ENCODE measurements at places on chromosomes 1 and 21.

GRCh38 chr1:177383715-177384114 lies 213.0 kb downstream of the BRINP2 start:
- no peak for DNase-seq

- no peak for DNase-seq
These were observed 84.5 kb upstream of the ADGRL4 start for GRCh38 chr1:79090985-79091384.

GRCh38 chr1:78716186-78716585 lies 66.6 kb downstream of the IFI44 start:
- no peak for DNase-seq

DNA sequence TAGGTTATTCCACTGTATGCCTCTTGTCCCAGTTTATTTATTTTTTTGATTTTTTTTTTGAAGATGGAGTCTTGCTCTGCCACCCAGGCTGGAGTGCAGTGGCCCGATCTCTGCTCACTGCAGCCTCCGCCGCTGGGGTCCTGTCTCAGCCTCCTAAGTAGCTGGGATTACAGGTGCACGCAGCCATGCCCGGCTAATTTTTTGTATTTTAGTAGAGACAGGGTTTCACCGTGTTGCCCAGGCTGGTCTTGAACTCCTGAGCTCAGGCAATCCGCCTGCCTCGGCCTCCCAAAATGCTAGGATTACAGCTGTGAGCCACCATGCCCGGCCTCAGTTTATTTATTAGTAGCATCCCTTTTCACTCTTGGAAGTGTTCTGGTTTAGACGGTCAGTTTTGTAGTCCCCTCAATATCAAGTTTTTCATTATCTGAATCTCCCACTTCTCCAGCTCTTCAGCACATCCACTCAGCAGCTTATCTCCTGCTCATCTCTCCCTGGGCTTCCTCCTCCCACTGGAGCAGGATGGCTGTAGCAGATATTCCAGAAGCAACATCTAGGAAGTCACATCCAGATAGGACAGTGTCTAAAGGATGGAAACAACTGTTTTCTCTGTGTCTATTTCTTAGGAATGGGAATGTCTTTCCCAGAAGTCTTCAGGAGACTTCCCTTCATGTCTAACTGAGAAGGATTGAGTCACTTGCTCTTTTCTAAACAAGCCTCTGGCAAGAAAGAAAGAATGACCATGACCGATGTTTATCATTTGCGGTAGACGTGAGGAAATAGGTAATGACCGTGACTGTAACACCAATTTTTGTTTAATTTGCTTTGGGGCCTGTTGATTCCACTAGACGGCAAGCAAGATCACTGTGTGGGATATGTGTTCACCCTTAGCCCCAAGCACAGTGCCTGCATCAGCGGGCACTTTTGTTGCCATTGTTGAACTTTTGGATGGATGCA lies 14.4 kb downstream of the CCDC190 start:
- DNase-seq = no peak

GRCh38 chr1:160548960-160549664 lies 26.1 kb upstream of the SLAMF6 start:
- DNase-seq = no peak

- peak; percentile 73 for DNase-seq
These were observed 47.1 kb downstream of the MYSM1 start for GRCh38 chr1:58652651-58653184.

GRCh38 chr21:41873426-41873825 lies 5.7 kb downstream of the PRDM15 start:
- DNase-seq = no peak

DNA sequence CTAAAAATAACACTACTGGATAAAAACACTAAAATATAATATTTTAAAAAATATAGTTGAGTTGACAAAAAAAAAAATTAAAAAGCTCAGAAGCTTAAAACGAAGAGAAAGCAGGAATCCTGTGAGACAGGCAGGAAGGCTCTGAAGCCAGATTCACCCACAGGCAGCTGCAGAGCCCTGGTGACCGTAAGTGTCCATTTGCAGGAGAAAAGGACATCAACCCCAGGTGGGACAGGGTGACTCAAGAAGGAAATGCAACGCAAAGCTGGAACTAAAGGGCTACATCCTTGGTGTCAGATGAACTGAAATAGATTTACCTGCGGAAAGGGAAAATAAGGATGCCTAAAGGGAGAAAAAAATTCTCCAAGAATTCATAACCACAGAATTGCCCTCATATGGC lies 46.8 kb downstream of the USP24 start:
- DNase-seq = no peak

- no peak for DNase-seq
These were observed 31.1 kb downstream of the KCNN3 start for GRCh38 chr1:154838988-154839387.

- peak; percentile 41 for DNase-seq
These were observed 67.5 kb upstream of the VAMP3 start for GRCh38 chr1:7703321-7704213.

DNA sequence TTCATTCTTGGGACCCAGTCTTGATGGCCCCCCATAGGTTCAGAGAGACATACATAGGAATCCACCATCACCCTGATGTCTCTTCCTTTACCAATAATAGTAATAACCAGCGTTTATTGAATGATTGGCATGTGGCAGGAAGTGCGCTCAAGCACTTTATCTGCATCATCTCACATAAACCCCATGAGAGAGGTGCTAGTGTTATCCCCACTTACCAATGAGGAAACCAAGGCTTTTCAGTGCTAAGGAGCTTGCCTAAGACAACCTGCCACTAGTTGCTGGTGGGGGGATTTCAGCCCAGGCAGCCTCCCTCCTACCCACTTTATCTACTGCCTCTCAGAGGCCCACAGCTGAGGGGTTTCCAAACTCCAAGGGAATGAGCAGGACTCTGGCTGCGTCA lies 7.7 kb downstream of the LGR6 start:
- no peak for DNase-seq

- DNase-seq = no peak
These were observed 1266.0 kb upstream of the ADGRL2 start for GRCh38 chr1:80534606-80535360.

- DNase-seq = no peak
These were observed 99.6 kb downstream of the ZBTB18 start for GRCh38 chr1:244150665-244151064.

GRCh38 chr1:213122514-213122929 lies 71.5 kb downstream of the RPS6KC1 start:
- no peak for DNase-seq

GRCh38 chr1:98176936-98177335 lies 256.1 kb upstream of the DPYD start:
- no peak for DNase-seq

DNA sequence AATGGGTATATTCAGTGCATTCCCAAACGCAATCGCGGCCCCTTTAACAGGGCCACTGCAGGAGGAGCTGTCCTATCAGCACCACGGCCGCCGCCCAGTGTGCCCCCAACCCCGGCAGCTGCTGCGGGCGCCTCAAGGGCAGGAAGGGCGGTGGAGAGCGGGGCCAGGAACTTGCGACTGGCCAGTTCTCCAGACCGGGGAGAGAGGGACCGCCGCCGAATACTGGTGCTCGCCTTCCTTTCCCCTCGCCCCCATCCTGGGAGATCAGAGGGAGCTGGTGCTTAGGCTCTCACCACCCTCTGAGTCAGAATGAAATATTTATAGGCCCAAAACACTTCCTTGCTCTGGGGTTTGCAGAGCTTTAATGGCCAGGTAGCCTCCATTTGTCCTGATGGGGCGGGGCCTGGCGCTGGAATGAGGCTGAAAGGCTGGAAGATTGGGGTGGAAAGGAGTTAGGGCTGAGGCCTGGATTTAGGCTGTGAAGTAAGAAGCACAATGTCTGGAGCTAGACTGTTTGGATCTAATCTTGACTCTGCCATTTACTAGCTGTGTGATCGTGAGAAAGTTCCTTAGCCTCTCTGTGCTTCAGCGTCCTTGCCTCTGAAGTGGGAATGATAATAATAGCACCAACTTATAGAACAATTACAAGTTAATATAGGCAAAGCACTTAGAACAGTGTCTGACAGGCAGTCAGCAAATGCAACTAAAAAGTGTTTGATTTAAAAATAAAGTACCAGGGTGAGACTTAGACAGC lies 75.5 kb downstream of the NAV1 start:
- peak; percentile 9 for DNase-seq

GRCh38 chr1:202697038-202697437 lies 13.2 kb downstream of the SYT2 start:
- no peak for DNase-seq

DNA sequence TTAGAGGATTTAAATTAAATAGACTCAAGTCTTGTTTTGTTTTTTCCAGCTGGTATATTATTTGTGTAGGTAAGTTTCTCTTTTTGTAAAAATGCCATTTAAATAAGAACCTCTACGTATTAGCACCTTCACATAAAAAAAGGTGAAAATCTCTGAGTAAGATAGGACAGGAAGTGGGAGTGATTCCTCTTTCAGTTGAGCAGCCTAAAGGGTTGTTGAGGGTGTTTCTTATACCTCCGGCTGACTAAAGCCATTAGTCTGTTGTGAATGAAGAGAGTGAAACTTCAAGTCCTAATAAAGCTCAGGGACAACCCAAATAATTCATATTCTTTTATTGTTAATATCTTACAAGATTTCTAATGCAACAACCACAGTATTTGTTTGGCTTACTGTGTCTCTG lies 188.7 kb downstream of the CHRM3 start:
- no peak for DNase-seq

DNA sequence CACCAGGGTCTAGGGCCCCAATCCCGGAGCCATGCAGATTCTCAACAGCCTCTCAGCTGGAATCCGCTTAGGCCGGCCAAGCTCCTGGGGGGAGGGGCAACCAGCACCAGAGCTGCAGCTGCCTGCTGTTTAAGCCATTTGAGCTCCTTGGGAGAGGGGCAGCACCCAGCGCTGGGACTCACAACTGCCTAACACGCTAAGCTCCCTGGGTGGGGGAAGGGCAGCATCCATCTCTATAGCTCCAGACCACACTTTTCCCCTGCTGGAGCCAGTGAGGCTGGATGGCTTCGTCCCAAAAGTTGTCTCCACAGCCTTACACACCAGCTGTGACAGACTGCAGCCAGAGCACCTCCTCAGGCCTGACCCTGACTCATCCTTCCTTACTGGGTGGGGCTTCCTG lies 6.9 kb upstream of the PTGFR start:
- DNase-seq = no peak

DNA sequence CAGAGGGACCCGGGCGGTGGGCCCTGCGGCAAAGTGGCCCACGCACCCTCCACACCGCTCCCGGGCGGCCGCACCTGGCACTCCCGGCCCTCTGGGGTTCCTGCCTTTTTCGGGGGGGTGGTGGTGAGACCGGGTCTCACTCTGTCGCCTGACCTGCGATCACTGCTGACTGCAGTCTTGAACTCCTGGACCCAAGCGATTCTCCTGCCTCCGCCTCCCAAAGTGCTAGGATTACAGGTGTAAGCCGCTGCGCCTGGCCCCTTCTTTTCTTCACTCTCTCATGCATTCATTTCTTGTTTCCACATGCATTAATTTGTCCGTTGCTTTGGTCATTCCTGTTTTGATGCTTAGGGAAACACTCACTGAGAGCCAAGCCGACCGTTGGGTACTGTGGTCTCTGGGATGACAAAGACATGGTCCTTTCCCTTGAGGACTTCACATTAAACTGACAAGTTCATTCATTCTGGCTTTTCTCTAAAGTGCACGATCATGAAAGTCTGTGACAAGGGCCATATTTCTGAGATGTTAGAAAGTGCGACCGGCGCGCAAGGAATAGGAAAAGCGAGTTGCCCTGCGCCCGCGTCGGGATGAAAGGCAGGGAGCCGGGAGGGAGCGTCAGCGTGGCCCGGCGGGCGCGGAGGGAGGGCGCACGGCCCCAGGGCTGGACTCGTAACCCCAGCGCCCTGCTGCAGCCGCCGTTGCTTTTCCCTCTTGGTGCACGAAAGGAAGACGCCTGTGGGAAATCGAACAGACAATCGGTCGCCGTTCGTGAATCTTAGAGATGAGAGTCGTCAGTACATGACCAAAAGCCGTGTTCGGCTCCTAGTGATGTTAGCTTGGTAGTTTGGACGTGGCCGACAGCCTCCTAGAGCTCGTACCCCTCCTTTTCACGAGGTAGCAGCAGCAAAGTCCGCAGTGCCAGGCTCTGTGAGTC lies 1.0 kb upstream of the MCOLN2 start:
- DNase-seq = peak; percentile 28

DNA sequence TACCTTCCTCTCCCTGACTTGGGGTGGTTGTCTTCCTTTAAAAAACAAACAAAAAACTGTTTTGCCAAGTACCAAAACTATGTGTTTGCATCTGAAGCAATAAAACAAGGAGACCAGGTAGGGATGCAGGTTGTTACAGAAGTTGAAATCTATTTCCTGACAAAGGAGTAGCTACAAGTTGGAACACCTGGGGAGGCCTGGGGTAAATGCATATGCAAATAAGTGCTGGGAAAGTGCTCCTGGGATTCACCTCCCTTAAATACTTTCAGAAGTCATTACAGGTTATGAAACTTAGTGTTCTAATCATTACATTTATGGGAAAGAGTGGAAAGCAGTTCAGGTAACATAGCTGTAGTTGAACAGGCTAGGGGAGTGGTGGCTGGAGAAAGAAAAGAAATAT lies 1.9 kb upstream of the TSNAX start:
- no peak for DNase-seq

DNA sequence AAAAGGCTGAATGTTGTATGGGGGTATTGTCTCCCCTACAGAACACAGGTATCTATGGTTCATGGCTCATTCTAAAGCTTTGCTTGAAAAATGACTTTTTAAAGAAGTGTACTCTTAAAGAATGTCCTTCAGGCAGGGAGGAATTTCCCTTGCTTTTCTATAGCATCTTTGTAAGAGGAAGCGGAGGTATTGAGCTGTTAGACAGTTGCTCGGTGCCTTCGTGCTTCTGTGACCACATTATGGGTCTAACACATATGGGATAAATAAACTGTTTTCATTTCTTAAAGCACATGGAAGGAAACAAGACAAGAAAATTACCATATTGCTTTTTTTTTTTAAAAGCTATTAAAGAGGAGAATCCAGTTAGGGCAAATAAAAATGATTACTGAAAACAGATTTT lies 182.9 kb downstream of the NTNG1 start:
- no peak for DNase-seq

DNA sequence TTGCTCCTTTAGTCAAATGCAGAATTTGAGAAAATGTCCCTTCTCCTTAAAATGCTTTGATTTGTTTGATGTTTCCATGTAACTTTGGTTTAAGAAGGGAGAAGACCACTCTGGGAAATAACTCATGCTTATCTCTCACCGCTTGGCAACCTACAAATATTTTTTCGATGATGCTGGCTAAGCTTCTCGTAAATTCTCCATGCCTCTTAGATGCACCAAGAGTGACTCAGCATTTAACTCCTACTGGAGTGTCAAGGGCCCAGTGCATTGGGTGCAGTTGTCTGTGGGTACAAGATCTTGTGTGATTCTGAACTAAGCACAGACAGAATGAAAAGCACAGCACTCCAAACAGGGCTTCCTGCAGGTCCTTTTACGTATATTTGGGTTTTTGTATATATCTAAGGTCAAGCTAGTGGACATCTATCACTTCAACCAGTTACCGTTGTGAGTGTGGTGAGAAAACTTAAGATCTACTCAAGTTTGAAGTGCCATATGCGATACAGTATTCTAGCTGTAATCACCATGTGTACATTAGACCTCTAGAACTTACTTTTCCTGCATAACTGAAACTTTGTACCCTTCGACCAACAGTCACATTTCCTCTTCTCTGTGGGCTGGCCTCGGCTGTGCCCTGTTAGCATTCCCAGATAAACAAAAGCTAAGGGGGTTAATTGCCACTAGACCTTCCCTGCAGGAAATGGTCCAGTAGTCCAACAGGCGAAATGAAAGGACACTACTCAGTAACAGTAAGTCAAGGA lies 55.8 kb downstream of the COL18A1 start:
- DNase-seq = no peak

GRCh38 chr1:22250724-22251123 lies 107.8 kb upstream of the WNT4 start:
- DNase-seq = no peak

Measured in activated CD4-positive, alpha-beta T cell treated with anti-CD3 and anti-CD28 coated beads for 36 hours (primary cell).